ENCODE measurements at places on chromosomes 11 and 22.

GRCh38 chr11:72682858-72683243 lies 8.6 kb upstream of the PDE2A start:
- DNase-seq = no peak

- DNase-seq = no peak
Measured at GRCh38 chr11:2550606-2550970, 105.8 kb downstream of the KCNQ1 start.

DNA sequence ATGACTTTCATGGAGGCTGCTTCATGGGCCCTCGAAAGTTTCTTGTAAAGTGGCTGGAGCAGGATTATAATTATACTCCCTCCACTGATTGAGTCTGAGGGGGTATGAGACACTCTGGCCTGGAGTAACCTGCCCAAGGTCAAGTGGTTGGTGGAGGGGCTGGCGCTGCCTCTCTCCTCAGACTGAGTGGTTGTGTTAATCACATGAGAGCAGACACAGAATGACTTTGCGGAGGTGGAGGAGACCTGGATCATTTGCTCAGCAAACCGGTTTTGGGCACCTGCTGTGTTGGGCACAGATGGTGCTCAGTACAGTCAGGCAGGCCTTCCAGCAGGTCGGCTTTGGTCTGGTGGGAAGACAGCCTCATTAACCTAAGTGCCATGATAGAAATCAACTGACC lies 11.8 kb downstream of the BCR start:
- DNase-seq = no peak

GRCh38 chr22:40432625-40433024 lies 62.2 kb downstream of the SGSM3 start:
- no peak for DNase-seq

DNA sequence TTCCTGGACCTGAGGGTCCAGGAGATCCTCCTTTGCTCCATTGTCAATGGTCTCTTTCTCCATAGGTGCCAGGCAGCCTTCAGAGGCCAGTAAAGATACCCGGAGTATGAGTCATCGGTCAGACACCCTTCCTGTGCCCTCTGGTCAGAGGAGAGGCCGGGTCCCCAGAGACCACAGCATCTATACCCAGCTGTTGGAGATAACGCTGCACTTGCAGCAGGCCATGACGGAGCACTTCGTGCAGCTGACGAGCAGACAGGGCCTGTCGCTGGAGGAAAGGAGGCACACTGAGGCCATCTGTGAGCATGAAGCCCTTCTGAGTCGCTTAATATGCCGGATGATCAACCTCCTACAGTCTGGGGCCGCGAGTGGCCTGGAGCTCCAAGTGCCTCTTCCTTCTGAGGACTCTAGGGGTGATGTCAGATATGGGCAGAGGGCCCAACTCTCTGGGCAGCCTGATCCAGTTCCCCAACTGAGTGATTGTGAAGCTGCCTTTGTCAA lies at the start of gene ACCSL:
Gene ACCSL (plus strand): TSS at position 51 of the 501 bp plus-strand sequence. CDS start 56 bp downstream, at position 107.
- DNase-seq = no peak

GRCh38 chr11:70251659-70252321 lies 18.7 kb upstream of the PPFIA1 start:
- no peak for DNase-seq

GRCh38 chr22:48485149-48486133 lies 1342.2 kb downstream of the BRD1 start:
- no peak for DNase-seq

DNA sequence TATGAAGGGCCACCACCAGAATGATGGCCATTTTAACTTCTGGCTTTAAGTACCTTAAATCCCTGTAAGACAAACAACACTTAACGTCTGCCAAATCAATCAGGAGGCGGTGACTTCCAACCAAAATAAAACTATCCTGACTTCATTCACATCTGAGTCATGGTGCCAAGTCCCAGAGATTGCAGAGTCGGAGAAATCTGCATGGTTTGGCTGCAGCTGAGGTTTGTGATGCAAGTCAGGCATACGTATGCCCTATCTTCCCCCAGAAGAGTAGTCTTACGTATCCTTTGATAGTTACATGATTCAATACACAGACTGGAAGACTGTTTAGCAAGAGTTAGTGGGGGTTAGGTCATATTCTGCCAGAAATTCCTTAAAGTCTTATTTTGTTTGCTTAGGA lies 1.7 kb upstream of the GAB2 start:
- DNase-seq = peak; percentile 97

GRCh38 chr11:116544721-116545120 lies 228.1 kb downstream of the BUD13 start:
- no peak for DNase-seq

- no peak for DNase-seq
Measured at GRCh38 chr11:71451596-71452198, 1.3 kb upstream of the NADSYN1 start.

DNA sequence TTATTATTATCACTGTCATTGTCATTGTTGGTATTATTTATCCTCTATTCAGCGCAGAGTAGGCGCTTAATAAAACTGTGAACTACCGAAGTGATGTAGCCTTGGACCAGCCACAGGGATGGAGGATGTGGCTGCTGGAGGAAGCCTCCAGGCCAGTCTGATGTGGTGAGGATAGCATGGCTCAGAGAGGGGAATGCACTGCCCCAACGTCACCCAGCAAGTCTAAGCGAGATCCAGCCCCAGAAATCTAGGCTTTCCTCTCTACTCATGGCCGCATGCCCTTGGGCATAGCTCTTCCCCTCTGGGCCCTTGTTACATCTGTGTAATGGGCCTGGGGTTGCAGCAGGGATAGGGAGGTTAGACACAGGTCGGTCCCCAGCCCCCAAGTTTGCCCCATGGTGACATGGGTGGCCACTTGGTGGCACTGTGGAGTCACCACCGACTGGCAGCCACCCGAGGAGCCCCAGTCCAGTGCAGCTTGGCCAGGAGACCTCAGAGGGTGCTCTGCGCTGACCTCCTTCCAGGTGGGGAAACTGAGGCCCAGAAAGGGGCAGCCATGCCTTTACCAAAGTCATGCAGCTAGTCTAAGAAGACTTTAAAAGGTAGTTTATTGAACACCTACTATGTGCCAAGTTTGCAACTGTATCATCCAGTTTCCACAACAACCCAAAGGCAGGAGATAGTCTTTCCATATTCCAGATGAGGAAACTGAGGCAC lies 395.7 kb downstream of the MN1 start:
- DNase-seq = no peak

DNA sequence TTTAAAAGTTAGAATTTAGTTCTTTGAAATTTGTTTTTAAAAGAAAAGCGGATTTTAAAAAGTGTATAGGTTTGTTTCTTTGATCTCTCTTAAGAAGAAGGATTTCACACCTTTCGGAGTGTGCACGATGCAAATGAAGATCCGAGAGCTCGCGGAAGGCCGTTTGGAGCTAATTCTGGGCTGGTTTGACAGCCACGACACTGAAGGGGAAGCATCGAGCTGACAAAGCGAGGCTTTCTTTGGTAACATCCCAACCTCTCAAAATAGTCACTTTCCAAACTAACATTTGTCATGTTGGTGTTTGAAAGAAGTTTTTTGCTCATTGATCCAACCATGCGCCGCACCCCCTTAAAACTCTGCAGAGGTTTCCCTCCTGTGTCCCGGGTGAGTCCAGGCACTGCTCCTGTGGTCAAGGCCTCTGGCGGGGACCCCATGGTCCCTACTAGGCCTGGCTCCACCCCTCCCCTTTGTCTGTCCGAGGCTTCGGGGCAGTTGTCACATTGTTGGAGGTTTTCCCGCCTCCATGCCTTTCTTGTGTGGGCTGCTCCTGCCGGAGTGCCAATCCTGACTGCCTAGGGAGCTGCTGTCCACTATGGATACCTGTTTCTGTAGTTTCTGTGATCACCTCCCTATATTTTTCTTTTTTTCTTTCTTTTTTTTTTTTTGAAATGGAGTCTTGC lies 39.7 kb downstream of the MPPED1 start:
- DNase-seq = no peak

DNA sequence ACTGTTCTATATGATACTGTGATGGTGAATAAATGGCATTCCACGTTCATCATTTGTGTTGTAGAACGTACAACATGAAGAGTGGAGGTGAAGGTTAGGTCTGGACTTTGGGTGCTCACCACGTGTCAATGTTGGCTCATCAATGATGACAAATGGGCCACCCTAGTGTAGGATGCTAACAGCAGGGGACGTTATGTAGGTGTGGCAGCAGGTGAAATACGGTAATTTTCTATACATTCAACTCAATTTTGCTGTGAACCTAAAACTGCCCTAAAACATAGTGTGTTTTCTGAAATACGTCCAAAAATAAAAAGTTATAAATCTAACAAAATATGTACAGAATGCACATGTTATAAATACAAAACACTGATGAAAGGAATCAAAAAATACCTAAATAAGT lies 6.2 kb downstream of the KRTAP5-6 start:
- no peak for DNase-seq

DNA sequence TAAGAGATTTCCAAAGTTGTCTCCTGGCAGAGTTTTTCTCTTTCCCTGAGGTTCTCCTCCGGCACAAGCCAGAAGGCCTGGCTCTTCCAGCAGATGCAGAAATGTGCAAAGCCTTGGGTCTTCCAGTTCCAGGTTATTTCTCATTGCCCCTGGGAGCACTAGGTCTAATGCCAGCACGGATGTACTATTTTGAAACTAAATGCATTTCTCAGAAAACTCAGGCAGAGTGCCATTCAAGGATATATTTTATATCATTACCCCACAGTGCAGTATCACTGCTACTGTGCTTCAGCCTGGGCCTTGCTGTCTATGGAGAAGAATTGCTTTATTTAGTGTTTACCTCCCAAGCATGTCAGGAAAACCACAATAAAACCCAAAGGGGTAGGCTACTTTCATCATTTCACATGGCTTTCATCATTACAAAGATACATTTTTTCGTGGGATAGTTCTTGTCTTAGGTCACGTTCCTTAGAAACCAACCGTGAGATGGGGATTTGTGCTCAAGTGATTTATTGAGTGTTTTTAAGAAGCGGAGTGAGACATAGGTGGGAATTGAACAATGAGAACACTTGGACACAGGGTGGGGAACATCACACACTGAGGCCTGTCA lies 22.4 kb upstream of the FZD4 start:
- DNase-seq = peak; percentile 71

- no peak for DNase-seq
Measured at GRCh38 chr22:24806663-24807001, 621 bp downstream of the SGSM1 start.

- no peak for DNase-seq
Measured at GRCh38 chr11:34316347-34317035, 41.3 kb downstream of the ABTB2 start.

- DNase-seq = no peak
Measured at GRCh38 chr11:106717222-106717621, 301.1 kb downstream of the GUCY1A2 start.

DNA sequence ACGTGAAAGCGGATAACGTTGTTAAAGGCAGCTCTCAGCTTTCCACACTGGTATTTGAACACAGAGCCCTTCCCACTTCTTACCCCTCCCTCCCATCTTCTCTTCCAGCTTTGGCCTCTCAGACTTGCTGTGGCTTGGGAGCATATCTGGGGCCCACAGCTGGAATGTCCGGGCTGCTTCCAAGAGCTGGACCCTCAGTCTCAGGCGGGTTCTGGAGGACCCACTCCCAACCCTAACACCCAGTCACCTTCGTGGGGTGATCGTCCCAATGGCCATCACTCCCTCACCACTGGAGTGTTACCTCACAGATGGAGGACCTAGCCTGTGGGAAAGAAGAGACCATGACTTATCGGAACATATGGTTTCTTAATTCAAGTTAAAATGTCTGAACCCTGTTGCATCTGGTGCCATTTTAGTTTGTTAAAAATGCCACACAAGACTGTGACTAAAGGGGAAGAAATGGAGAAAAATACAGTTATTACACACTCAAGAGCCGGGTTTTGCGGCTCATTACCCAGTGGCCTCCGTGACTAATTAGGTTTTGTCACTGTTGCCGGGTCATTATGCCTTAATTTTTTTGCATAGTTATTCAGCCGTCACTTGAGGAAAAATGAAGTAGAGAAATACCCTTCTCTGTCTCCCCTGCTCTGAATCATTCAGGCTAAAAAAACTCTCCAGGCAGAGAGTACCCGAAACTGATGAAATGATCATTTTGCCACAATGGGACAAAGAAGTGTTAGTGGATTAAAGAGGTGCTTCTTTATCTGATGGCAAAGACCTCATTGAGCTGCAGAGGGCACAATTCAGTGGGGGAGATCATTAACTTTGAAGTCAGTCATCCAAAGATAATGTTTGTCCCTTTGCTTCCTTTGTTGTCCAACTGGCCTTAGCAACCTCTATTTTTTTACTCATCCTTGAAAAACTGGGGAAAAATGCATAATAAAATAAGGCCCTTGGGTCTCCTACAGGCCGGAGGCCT lies 87.2 kb upstream of the HTATIP2 start:
- no peak for DNase-seq

- no peak for DNase-seq
Measured at GRCh38 chr11:95994329-95994728, 70.4 kb upstream of the MTMR2 start.

- DNase-seq = no peak
Measured at GRCh38 chr11:45037434-45038005, 86.8 kb upstream of the TP53I11 start.

DNA sequence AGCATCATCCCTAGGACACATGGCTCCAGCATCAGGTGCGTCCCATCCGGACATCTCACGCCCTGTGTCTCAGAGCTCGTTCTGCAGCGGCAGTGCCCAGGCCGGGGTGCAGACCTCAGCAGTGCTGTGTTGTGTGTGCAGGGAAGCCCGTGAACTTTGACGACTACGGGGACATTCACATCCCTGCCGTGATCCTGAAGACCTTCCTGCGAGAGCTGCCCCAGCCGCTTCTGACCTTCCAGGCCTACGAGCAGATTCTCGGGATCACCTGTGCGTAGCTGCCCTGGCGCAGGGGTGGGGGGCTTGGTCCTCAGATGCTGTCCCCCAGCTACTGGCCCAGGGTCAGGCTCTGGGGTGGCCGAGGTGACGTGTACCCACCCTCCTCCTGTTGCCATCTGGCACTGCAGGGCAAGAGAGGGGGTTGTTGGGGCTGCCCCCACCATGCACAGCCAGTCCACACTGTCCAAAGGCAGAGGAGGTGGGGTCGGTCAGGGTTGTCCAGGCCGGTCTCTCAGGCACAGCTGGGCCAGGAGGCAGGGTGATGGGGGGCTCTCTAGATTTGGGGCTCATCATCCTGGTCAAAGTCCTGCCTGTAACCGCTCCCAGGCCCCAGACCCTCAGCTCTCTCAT lies 96.5 kb downstream of the ARHGAP8 start:
- no peak for DNase-seq

GRCh38 chr11:110679323-110679975 lies 32.8 kb downstream of the ARHGAP20 start:
- DNase-seq = no peak

- DNase-seq = no peak
Measured at GRCh38 chr11:111120161-111120560, 125.4 kb upstream of the POU2AF2 start.

DNA sequence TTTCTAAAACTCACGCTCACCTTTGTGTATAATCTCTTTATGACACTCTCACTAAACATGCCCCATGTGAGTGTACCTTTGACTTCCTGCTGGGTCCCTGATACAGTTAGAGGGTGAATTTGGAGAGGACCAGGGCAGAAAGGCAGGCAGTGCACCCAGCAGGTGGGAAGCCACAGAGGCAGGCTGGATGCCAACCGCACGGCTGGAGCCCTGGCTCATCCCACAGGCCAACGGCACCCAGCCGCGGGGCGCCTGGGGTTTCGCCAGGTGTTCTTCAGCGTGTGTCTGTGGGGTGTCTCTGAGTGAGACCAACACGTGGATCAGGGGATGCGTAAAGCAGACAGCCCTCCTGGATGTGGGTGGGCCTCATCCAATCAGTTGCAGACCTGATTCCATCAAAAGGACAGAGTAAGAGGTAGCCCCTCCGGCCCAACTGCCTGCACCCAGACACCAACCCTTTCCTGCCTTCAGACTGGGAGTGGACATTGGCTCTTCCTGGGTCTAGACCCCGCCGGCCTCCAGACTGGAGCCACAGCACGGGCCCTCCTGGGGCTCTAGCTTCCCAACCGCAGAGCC lies 51.6 kb downstream of the DHCR7 start:
- DNase-seq = no peak

All from stromal cell of bone marrow (primary cell).